ENCODE measurements at places on chromosomes 16 and 17.

DNA sequence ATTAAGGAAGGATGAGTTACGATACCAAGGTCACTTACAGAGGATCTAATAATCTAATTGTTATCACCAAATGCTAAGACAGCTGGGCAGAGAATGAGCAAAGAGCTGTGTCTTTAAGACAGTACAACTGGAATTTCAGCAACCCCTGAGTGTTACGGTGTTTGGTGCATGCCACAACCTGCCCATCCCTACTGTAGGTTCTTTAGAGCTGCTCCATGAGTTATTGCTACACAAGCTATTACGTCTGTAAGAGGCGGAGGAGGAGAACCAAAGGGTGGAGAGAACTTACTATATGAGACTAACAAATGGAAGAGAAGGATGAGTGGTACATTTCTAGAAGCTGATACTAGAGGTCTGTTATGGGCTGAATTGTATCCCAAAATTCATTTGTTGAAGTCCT lies 14.2 kb upstream of the C17orf78 start:
- no peak for DNase-seq

DNA sequence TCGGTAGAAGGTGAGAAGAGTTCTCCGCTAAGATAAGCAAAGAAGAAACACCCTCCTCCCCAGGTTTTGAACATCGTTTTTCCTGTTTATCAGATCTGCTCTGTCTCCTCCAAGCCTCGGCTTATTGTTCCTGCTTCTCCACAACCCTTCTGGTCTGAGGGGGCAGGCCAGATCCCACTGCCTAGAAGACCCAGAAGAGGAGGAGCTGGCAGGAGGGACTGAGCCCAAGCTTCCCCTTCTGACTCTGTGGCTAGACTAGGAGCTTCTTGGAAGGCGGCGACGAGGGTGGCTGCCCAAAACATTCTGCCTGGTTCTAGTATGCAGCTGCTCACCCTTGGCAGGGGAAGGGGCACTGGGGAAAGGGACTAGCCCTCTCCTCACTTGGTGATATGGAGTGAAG lies 5.2 kb upstream of the HOXB5 start:
- DNase-seq, result no peak

GRCh38 chr16:19649980-19650379 lies 68.0 kb downstream of the KNOP1 start:
- no peak for DNase-seq

- DNase-seq, result no peak
Observed at GRCh38 chr16:51129105-51129504, 22.0 kb downstream of the SALL1 start.

GRCh38 chr16:67719778-67720144 lies 645 bp upstream of the GFOD2 start:
- DNase-seq, result peak; percentile 22

- no peak for DNase-seq
Observed at GRCh38 chr16:83652943-83653342, 154.8 kb upstream of the HSBP1 start.

GRCh38 chr17:17021194-17021863 lies 20.9 kb upstream of the MPRIP start:
- no peak for DNase-seq

DNA sequence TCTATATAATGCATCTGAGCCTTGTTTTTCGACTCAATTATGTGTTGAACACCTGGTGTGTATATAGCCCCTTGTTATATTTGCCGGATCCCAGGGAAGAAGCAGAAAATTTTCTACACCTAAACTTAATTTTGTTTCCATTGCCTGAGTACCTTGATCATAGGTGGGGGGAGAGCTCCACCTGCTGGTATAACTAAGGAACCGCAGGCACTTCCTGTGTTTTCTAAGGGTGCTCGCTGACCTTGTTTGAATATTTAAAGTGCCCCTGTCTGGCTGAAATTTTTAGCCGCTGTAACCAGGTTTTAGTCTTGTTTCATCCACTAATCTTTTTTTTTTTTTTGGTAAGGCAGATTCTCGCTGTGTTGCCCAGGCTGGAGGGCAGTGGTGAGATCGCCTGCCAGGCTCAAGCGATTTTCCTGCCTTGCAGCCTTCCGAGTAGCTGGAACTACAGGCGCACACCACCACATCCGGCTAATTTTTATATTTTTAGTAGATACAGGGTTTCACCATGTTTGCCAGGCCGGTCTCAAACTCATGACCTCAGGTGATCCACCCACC lies 6.5 kb upstream of the NUBP1 start:
- peak; percentile 74 for DNase-seq

- no peak for DNase-seq
Observed at GRCh38 chr16:19833176-19833575, 51.5 kb downstream of the GPRC5B start.

DNA sequence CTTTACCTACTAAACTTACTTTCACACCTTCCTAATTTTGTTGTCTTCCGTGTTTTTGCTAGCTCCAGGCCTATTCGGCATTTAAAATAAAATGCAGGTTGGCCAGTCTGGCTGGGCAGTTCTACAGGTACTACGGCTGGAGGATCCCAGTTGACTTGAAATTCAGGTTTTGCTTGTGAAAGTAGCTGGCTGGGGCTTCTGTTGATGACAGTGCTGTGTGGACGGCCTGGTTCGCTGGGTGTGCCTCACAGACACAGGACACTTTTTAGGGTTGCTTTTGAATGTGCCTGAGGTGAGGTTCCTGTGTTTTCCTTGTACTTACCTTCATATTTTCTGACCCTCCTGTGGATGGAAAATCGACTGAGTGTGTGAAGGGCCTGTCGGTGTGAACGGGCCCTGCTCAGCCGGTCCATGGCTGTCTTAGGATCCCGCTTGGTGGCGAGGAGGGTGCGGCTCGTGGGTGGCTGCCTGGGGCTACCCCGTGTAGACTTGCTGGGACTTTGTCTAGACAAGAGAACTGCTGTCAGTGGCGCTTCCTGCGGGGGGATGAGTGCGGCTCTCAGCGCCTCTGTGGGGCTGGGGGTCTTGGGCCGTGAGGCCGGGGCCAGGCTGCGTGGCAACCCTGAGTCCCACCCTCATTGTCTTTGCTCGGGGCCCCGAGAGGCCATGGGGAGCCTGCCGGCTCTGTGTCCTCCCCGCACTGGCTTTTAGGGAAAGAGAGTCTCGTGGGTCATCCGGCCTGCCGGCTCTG lies 18.7 kb upstream of the ZNF750 start:
- peak; percentile 19 for DNase-seq

- peak; percentile 98 for DNase-seq
Observed at GRCh38 chr17:50094753-50095619, at the start of gene PDK2. Gene PDK2, plus strand, starts transcription at chr17:50095351. Its CDS starts 85 bp downstream, at chr17:50095436.

DNA sequence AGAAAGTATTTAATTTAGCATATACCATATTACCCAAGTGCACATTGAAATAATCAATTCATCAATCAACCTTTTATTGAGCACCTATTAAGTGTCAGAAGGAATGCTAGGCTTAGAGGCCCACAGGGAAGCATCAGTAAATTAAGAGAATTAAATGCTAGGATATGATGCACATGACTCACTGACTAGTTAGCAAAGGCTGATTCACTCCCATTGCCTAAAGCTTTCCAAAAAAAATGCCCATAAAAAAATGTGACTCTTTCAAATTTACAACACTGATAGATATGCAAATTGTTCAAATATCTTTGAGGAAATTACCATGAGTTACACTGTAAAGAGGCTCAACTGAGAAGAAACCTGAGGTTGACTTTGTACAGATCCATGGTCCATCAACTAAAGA lies 883.3 kb downstream of the CDH11 start:
- no peak for DNase-seq

GRCh38 chr16:67372664-67373063 lies 20.6 kb downstream of the TPPP3 start:
- no peak for DNase-seq

DNA sequence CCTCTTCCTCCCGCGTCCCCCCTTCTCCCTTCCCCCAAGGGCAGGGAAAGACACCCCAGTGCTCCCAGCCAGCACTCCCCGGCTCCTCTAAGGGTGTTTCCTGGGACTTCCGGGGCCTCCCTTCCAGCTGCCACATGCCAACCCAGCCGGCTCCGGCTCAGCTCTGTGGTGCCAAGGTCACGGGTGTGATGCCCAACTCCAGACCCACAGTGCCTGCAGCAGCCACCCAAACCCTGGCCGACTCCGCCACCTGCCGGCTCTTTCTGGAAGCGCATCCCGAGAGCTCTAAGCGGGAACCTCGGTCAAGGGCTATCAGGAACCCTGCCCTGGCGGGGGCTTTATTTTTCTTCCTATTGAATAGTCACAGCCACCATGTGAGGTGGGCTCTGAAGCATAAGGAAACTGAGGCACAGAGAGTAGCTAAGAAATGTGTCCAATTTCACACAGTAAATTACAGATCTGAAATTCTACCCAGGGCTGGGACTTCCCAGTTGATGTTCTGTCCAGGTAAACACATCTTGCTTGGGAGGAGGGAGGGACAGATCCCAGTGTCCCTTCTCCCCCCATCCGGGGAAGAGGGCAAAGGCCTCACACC lies 3.3 kb upstream of the PPP1R1B start:
- peak; percentile 62 for DNase-seq

DNA sequence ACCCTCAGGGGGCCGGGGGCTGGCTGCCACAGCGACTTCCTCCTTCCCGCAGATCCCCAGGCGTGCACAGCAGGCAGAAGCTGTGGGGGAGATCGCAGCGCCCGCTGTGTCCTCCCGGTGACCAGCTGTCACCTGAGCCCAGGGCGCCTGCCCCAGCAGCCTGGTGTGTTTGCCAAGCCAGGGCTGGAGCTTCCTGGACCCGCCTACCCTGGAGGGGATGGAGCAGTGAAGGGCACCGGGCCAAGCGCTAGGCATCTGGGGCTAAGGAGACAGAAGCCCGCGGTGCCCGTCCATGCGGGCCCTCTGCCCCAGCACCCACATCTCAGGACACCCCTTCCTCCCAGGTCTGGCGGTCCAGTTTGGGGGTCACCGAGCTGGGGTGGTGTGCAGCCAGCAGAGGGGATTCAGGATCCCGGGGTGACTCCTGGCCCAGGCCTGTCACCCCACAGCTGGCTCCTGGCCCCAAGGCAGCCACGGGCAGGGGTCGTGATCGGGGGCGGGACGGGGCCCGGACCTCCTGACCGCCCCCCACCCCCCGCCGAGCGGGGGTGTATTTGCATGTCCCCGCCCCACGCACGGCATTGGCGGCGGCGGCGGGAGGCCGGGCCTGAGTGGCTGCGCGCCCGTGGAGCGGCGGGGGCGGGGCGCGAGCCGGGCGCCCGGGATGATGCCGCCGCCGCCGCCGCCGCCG lies at the start of gene RAB26:
TSS of gene RAB26 (plus strand) at position 645 of the 691 bp plus-strand sequence. CDS start 159 bp downstream, outside the sequence.
- DNase-seq, result peak; percentile 52

- no peak for DNase-seq
Observed at GRCh38 chr17:15171167-15172047, 93.7 kb downstream of the PMP22 start.

DNA sequence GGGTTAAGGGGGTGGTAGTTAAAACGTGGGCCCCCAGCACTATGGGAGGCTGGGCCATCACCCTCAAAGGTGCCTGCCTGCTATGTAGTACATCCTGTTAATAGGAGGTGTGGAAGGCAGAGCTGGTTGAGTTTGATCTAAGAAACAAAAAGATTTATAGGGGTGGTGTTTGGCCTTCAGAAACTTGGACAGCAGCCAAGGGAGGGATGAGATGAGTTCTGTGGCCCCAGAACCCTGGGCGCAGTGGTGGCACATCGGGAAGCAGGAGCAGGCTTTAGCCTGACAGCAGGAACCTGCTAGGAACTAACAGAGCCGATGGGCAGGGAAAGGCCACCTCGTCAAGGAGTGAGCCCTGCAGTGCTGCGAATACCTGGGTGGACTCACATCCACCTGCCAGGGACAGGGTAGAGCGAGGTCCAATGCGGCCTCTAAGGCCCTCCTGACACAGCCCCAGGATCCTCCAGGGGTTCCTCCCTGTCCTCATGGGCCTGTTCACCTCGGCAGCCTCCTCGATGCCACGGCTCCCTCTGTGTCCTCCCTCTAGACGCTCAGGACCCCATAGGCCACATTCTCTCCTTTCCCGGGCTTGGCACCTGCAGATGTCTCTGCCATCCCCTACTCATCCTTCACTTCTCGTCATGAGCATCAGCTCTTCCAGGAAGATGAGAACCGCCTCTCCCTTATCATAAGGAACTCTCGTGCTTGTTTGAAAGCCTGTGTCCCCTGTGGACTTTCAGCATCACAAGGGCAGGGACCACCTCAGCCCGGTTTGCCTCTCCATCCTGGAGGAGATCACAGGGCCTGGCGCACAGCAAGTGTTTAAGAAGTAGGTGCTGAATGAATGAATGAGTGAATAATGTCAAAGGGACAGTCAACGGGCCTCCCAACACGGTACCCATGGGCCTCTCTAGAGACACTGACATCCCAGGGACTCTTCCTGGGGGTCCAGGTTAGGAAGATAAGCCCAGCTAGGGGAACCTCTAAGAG lies 103.5 kb upstream of the TNRC6C start:
- DNase-seq, result no peak

GRCh38 chr17:40542558-40543411 lies 22.5 kb downstream of the CCR7 start:
- DNase-seq, result no peak

- no peak for DNase-seq
Observed at GRCh38 chr17:40373324-40373723, 8.8 kb upstream of the GJD3 start.

DNA sequence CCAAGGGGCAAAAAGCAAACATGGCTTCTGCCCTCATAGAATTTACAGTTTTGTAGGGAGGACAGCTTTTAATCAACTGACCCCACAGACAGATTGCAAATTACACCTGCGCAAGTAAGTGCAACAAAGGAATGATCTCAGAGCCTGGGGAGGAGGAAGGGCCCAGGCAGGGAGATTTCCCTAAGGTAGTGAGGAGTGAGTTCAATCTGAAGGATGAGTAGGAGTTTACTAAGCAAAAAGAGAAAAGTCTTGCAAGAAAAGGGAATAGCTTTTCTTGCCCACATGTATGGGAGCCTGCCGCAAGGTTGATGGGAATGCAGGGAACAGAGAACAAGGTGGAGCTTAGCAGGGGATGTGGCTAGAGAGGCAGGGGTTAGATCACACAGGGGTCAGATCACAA lies 1.6 kb upstream of the SOCS7 start:
- no peak for DNase-seq

DNA sequence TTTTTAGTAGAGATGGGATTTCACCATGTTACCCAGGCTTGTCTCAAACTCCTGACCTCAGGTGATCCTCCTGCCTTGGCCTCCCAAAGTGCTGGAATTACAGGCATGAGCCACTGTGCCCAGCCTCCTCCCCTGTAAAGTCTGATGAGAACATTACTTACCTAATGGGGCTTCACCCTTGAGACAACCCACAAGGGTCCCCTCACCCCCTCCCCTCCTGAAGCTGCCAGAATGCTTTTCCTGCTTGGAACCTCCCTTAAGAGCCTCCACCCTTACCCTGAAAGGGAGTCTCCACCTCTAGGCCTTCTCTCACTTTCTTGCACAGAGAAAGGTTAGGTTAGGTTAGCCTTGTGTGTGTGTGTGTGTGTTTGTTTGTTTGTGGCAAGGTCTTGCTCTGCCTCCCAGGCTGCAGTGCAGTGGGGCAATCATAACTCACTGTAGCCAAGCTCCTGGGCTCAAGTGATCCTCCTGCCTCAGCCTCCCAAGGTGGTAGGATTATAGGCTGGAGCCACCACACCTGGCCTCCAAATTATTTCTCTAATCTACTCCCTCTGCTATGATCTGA lies 8.9 kb downstream of the SLC5A11 start:
- no peak for DNase-seq

DNA sequence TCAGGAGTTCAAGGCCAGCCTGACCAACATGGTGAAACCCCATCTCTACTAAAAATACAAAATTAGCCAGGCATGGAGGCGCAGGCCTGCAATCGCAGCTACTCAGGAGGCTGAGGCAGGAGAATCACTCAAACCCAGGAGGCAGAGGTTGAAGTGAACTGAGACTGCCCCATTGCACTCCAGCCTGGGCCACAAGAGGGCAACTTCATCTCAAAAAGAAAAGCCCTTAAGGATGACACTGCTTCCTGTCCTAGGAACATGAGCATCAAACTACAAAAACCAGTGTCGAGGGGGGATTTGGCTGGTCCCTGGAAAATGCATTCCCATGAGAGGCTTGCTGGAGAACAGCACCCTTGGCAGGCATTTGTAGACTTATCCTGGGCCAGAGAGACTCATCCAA lies 449.5 kb upstream of the PSMD7 start:
- no peak for DNase-seq
